ENCODE measurements at places on chromosomes 6 and 20. TPM values are rescaled to one million over a fixed set of nuclear protein-coding genes. Genes with fewer than 3 reads are reported as not detected.

DNA sequence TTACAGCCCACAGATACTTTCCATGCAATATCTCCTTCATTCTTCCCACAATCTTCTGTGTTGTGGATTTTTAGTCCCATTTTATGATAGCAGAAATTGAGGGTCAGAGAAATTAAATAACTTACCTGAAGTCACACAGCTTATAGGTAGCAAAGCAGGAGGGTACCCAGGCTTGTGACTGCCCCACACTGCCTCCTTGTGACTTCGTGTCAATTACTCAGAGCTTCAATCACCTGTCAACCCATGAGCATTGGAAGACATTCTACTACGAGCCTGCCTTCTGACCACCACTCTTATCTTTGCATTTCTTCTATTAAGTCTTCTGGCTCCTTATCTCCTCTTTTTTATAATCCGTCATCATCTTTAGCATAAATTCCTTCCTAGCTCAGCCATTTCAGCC, 71.6 kb upstream of the NRSN1 start:
- no peak for DNase-seq

DNA sequence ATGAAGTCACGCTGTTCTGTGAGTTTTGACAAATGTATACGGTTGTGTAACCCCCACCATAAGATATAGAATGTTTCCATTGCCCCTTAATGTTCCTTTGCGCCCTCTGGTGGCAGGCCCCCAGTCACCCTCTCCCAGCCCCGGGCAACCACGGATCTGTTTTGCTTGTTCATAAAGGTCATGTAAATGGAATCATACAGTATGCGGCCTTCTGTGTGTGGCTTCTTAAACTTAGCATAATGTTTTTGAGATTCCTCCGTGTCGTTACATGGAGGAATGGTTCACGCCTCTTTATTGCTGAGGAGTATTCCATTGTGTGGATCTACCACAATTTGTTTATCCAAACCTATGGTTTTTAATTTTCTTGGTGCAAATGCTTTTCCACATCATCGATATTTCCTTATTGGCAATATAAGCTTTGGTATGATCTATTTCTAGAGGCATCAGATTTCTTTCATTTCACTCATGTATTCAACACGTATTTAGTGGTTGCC, 28.4 kb downstream of the LYRM2 start:
- no peak for DNase-seq

DNA sequence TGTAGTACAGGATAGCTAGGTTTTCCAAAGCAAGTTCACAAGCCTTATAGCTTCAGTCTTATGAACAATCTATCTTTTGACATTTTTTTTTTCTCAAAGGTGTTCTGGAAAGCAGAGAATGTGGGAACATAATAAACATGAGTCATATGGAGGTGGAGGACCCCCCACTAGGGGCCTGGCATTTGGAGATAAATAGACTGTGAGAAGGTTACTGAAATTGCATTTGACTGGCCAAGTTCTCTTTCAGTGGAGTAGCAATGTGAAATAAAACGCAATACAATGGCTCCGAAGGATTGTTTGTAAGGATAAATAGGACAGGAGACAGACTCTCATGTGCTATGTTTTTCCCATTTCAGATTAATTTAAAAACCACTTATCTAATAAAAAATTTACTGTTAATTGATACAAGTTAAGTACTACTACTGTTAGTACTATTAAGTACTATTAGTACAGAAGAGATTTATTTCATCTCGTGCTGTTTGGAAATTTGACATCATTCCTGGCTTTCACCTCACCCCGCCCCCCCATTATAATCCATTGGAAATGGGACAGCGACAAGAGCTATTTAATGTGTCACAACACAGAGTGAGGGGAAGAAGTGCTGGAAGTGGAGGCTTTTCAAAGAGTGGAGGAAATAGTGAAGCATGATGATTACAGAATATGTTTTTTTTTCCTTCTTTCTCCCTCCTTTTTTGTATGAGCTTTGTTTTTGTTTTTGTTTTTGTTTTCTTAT, 122.6 kb upstream of the ID4 start:
- no peak for DNase-seq

The C20orf202 gene
- polyA plus RNA-seq = 0.24 TPM

GRCh38 chr6:46170357-46171289, at the start of gene ENPP5:
Gene ENPP5 (minus strand): TSS chr6:46170980. CDS start chr6:46168262, 2,718 bp downstream.
- peak; percentile 63 for DNase-seq

DNA sequence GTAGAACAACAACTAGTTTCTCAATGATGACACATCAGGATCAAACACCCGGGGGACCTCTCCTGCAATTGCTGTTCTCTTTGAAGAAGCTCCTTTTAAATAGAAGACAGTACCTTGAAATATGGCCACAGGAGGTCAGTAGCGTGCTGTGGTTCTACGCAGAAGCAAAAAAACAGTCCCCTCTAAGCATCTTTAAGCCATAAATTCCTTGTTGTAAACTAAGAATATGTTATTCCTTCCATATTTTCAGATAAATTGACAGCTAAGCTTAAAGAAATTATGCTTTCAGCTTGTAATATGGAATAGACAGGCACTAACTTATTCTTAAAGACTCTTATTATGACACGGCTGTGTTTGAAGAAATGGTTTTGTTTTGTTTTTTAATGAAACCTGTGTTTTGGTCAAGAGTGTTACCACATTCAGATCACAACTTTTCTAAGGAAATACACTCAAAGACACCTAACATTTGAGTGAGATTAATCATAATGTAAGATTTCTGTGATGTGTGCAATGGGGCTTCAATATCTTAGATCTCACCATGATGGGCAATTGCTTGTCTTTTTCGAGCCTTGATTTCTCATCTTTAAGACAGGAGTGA, 49.7 kb upstream of the IL20RA start:
- peak; percentile 38 for DNase-seq

The MAK gene
- 1.6 TPM for polyA plus RNA-seq

DNA sequence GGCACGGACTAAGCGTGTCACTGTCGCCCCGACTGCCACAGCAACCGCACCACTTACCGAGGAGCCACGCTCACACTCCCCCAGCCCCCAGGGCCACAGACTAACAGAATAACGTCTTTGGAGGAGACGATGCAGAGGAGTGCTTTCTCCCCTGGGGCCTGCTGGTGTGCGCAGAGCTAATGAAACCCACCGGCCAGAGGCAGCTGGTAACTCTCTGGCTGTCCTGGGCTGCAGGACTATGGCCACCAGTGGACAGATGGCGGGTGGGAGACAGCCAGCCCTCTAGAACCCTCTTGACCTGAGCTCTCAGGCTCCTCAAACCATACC, 228.0 kb downstream of the DLL1 start:
- no peak for DNase-seq

DNA sequence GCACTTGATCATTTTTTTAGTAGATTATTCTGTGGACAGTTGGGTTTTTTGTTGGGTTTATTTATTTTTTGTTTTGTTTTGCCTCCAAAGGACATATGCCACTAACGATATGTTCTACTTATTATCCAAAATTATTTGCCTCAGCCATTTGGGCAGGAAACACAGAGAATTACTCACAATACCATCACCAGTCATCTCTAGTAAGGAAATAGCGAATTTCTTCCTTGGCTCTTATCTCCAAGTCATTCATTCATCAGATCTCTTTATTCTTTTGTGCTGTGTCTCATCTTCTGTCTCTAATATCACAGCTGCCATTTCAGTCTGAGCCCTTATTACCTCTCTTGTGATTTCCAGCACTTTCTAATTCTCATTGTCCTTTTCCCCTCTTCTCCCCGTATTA, 130.4 kb upstream of the SMLR1 start:
- no peak for DNase-seq

DNA sequence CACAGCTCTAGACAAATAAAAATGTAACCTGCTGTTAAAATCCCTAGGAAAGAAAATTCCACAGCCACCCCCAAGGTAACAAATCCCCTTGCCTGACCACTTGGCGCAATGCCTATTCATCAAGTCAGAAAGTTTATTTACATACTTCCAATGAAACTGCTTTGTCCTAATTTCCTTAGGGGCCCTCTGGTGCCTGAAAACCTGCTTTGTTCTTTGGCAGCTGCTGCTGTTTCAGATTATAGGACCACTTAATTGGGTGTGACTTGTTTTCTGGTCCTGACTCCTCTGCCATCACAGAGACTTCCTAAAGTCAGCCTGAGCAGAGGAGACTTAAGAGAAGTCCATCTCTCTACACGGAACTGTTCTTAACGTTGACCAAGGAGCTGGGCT, 323.6 kb downstream of the UBE3D start:
- DNase-seq = no peak

DNA sequence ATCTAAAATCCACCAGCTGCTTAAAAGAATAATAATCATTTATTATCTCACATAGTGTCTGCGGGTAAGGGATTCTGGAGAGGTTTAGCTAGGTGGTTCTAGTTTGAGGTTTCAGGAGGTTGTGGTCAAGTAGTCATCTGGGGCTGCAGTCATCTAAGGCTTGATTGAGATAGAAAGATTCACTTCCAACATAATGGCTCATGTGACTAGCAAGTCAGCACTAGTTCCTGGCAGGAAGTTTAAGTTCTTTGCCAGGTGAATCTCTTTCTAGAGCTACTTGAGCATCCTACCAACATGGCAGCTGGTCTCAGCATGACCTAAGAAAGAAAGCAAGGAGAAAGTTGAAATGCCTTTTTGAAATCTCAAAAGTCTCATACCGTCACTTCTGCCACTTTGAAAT, 128.8 kb downstream of the EDN1 start:
- no peak for DNase-seq

GRCh38 chr6:132708002-132708401, 5.9 kb downstream of the VNN1 start:
- no peak for DNase-seq

The CGA gene
- polyA plus RNA-seq = not detected

DNA sequence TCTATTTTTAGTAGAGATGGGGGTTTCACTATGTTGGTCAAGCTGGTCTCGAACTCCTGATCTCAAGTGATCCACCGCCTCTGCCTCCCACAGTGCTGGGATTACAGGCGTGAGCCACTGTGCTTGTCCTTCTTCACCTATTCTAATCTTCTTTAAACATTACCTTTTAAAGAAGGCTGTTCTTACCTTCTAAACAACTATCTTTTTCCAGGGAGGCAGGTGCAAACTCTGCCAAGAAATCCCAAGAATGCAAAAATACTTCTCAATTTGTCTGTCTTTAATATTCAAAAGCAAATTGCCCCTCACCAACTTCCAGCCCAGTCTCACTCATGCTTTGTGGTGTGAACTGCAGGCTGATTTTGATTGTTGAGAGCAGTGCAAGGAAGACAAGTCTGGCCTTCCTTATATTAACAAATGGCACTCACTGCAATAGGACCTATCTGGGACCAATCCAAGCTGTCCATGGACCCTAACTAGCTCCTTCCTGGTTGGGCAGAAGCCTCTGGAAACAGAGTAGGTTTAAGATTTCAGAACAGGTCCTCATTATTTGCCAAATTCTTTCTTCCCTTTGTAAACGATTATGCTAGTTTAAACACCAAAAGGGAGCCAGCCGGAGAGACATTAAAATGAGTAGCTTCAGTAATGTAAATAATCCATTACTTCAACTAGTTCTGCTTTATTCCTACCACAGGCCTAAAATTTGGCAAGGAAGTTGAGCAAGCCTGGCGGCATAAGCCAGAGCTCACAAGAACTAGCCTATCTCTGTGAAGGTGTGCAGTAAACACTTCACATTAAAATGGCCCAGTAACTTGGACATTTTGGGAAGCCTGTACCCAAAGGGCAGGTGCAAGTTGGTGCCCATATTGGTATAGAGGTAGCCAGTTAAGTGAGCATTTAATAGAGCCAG, 1.6 kb downstream of the SCAND1 start:
- DNase-seq = no peak

DNA sequence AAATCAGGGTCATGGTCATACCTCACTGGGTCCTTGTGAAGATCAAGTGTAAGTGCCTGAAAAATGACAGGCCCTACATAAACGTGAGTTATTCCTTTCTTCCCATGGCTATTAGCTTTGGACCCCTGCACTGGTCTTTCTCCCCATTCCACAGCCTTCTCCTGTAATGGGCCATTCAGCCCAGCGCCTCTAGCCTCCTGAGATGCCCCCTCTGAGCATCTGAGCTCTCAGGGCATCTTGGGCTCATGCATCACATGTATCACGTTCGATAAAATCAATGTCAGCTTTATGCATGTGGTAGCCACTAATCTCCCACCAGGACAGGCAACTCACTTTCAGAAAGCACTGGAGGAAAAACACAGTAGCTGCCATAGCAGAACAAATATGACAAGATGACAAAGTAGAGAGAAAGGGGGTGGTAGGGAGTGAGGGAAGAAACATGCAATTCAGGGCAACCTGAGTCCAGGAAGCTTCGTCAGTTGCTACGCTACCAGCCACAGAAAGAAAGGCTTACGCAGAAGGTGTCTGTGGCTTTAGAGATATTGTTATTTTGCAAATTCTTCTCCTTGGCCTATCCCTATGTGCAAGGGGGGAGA, 498.8 kb downstream of the PTPRT start:
- DNase-seq = no peak

The OARD1 gene
- polyA plus RNA-seq = 64.8 TPM

The ADGB gene
- polyA plus RNA-seq = 0.46 TPM

DNA sequence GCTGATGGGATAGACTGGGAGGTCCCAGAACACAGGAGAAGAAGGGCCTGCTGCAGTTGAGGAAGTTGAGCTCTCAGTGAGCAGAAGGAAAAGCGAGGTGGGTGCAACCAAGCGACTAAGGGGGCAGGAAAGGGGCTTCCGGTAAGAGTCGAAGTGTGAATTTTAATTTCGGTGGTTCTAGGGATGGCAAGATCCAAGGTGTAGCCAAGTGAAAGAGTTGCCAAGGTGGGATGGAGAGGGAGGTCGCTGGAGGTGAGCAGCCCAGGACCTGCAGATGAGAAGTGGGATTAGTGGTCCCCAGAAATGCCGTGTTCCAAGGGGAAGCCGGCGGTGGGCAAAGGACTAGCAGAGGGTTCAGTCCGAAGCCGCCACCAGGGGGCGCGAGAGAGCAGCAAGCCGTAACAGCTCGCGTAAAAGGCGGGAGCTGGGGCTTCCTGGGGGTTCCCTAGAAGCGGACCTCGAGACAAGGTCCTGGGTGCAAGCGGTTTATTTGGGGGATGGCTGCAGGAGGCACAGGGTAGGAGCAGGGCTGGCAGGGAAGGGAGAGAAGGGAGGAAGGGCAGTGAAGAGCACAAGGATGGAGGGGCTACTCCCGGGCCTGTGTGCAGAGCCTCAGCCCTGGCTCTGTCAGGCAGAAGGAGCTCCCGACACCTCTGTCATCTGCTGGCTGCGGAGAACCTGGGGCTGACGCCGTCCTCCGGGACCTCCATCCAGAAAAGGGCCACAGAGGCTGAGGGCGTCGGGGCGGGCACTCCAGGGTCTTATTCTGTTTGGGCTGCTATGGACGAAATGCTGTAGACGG, 103.6 kb downstream of the PAX1 start:
- DNase-seq = no peak

DNA sequence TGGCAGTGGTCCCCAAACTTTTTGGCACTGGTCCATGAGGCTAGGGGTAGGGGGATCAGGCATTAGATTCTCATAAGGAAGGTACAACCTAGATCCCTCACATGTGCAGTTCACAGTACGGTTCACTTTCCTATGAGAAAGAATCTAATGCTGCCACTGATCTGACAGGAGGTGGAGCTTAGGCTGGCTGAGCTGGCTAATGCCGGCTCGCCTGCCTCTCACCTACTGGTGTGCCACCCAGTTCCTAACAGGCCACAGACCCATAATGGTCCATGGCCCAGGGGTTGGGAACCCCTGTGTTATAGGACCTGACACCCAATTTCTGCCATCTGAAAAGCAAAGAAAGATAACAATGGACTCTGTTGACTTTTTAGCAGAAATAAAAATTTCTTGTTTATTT, 199.6 kb downstream of the GMPR start:
- no peak for DNase-seq

GRCh38 chr6:153167061-153167891, 36.2 kb upstream of the RGS17 start:
- DNase-seq = no peak

Measured in right renal pelvis (tissue), 4 donors.